ENCODE measurements at places on chromosomes 6 and 20.

DNA sequence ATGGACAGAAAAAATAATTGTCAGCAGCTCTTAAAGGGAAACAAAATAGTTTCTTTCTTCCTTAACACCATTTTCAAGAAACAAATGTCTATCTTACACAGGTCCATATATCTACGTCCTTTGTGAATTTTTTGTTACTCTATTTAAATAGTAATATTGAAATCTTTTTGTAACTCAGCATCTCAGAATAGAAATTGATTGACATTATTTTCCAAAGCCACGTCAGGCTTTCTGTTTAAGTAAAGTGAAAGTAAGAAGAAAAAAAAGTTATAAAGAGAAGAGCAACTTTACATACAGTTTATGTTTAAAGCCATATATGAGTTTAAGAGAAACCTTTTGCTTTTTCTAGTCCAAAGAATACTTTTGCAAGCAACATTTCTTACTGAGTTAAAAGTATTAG is 402.9 kb upstream of the SOX4 start:
- no peak for DNase-seq

DNA sequence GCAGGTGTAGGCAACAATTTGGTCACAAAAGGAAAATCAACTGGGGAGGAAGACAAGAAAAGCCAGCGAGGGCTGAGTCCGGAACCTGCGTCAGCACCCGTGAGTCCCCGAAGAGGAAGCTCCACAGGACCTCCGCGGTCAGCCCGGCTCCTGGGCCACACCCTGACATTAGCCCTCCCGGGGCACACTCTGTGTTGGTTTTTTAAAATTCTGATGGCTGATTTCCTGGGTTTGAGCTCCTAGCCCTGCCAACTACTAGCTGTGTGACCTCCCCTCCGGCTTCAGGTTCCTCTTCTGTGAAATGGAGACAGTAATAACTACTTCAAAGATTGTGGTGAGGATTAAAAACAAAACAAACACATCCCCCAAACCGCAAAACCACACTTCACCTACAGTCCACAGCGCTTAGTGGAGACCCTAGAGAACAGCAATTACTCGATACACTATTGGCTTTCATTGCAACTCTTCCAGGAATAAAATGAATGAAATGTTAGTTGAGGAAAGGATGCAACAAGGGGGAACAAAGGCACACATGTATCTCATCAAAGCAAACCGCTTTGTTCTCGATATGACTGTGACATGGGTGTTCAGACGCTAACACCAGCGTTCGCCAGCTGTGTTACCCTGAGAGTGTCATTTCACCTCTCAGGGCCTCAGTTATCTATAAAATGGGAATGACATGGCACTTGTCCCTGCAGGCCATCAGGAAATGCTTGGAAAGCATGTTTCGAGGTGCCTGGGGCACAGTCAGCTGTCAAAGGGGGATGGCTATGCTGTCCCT is 985 bp downstream of the ZBP1 start:
- no peak for DNase-seq

GRCh38 chr6:32131439-32131948 is 1.4 kb upstream of the FKBPL start:
- no peak for DNase-seq

- no peak for DNase-seq
Measured at GRCh38 chr6:163146036-163146435, 268.5 kb upstream of the QKI start.

DNA sequence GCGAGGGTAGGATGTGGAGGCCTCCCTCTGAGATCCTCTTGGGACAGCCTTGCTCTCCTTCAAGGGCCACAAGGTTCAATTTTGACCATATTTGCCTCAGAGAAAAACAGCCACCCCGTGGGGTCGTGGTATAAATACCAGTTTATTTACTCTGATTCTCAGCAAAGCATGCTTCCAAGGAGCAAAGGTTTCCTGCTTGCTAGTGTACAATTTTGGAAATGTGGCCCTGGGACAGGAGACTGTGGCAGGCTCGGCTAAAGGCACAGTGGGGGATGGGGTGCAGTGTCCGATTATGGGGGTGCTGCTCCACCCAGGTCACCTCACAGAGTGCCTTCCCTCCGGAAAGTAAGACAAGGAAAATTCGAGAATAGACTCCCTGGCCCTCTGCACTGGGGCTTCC is 31.1 kb downstream of the RBM38 start:
- no peak for DNase-seq
